ENCODE measurements at places on chromosomes 1 and 21.

GRCh38 chr1:56617141-56617540, 28.0 kb upstream of the PRKAA2 start:
- DNase-seq: no peak

DNA sequence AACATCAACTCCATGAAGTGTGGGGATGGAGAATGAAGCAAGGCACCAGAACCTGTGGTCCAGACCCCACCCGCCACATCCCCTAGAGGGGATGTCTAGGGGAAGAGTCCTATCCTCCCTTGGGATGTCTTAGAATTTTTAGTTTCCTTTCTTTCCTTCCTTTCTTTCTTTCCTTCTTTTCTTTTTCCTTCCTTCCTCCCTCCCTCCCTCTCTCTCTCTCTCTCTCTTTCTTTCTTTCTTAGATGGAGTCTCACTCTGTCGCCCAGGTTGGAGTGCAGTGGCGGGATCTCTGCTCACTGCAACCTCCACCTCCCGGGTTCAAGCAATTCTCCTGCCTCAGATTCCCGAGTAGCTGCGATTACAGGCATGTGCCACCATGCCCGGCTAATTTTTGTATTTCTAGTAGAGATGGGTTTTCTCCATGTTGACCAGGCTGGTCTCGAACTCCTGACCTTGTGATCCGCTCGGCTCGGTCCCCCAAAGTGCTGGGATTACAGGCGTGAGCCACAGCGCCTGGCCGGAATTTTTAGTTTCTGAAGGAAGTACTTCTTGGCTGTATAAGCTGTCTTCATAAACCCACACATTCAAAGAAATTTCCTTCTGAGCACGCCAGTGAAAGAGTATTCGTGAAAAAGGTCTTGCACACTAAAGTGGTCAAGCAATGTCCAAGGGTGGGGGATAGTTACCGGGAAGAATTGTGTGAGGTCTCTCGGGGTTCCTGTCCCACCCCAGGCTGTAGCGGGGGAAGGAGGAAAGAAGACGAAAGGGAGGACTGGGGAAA, 20.8 kb upstream of the LEFTY2 start:
- DNase-seq: no peak

- DNase-seq: no peak
These were observed 1.2 kb downstream of the KCNQ4 start for GRCh38 chr1:40784771-40785151.

DNA sequence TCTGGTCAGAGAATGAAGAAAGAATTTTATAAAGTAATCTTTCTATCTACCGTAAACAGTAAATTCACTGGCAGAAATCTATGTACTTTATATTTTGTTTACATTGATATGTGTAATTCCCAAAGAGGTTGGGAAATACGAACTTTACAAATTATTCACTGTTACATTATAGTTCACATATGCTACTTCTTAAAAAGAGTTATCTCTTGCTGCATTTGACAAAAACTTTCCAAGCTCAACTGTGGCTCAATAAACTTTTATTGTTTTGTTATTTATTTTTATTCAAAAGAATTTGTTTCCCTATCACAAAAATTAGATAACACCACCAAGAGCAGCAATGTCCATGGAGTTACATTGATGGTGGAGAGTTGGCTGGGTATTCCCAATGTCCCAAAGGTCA, 201.2 kb upstream of the TNR start:
- DNase-seq: no peak

DNA sequence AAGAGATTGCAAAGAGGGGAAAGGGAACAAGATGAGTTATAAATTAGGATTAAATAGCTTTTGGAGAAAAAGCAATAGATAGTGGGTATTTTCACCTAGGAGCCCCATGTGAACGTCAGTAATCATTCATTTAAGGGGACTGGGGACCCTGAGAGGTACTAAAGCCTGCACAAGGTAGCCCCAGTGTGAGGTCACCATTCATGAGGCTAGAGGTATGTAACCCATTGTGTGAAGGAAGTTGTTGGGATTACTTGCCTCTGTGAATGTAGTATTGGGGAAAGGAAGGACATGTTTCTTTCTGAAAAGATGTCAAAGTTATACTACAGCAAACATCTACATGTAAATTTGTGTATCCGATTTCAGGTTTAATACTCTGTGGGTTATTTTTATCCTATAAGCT, 276.8 kb downstream of the TBX15 start:
- peak; percentile 22 for DNase-seq

DNA sequence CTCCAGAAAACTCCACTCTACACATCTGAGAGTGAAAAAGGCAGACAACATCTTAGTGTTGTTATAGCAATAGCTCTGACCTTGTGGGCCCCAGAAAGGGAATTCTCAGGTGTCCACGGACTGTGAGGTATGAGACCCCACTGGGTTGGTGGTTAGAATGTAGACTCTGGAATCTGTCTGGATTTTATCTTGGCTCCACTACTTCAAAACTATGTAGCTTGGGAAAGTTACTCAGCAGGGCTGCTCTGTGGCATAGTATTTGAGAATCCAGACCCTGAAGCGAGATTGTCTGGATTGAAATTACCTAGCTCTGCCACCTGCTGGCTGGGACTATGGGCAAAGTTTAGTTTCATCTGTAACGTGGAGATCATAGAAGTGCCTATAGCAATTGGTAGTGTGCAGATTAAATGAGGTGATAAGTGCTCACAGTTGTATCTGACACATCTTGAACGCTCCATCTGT, 25.8 kb downstream of the PRDM2 start:
- no peak for DNase-seq

GRCh38 chr1:233326811-233327650, 493 bp upstream of the MAP3K21 start:
- peak; percentile 91 for DNase-seq

GRCh38 chr1:19885821-19886220, 3.6 kb downstream of the OTUD3 start:
- no peak for DNase-seq

DNA sequence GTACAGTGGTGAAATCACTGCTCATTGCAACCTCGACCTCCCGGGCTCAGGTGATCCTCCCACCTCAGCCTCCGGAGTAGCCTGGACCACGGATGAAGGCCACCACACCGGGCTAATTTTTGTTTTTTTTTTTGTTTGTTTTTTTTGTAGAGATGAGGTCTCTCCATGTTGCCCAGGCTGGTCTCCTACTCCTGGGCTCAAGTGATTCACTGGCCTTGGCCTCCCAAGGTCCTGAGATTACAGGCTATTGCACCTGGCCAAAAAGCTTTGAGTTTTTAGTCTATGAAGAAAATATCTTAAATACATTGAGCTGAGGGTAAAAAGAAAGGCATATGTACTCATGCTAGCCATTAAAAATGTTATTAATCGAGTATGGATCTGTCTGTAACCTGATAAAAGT, 3.6 kb downstream of the TMEM50A start:
- no peak for DNase-seq

- no peak for DNase-seq
These were observed 415.0 kb downstream of the COL11A1 start for GRCh38 chr1:102693345-102693744.

All from NT2/D1 (cell line).